ENCODE measurements at places on chromosomes 13 and 19.

GRCh38 chr13:43776501-43777079, 10.2 kb downstream of the ENOX1 start:
- DNase-seq = no peak

DNA sequence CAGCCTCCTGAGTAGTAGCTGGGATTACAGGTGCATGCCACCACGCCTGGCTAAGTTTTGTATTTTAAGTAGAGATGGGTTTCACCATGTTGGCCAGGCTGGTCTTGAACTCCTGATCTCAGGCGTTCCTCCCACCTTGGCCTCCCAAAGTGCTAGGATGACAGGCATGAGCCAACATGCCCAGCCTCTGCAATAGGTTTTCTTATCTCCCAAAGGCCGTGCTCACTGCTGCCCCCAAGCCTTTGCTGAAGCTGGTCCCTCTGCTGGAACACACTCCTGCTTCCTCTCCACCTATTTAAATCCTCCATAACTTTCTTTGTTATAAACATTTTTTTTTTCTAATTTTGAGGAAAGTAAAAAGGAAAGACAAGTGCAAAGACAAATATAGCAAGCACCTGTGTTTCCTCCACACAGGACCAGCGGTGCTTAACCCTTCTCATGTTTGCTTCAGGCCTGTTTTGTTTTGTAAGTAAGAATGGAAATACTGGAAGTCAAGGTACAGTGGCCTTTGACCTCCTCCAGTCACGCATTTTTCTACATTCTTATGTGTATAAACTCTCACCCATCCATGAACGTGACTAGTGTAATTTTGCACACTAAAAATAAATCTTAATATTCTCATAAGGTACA, 14.5 kb upstream of the TNFAIP8L1 start:
- no peak for DNase-seq

DNA sequence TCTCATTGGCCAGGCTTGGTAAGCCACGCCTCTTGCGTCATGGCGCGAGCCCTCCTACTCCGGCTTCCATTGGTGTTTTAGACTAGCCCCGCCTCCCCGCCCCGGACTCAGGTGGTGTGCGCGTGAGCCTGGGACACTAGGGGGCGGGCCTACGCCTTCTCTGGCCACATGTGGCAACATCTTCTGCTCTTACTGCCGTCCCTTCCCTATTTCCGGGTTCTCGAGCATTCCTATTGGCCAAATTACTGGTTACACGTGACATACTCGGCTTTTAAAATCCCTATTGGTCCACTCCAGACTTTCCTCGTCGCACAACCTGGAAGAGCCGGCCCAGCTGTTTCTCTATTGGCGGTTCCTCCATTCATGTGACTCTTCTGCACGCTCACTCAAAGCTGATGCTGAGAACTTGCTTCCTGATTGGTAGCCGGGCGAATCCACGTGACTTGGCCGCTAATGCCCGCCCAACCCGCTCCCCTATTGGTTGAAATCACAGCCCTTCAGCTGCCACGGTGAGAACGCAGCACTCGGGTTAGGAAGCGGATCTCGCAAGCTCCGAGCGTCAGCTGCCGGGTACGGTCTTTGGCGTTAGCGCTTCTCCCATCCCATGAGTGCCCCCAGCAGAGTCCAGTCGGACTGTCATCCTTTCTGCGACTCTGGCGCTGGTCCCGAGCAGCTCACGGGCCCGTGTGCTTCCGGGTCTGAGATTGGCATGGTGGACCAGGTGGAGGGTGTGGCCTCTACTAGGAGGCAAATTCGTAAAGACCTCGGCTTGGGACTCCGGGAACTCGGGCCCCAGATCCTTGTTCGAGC, at the start of gene BLOC1S3:
BLOC1S3 (plus strand) TSS at position 523 of the 810 bp plus-strand sequence. CDS start 513 bp downstream, outside the sequence.
- peak; percentile 100 for DNase-seq

DNA sequence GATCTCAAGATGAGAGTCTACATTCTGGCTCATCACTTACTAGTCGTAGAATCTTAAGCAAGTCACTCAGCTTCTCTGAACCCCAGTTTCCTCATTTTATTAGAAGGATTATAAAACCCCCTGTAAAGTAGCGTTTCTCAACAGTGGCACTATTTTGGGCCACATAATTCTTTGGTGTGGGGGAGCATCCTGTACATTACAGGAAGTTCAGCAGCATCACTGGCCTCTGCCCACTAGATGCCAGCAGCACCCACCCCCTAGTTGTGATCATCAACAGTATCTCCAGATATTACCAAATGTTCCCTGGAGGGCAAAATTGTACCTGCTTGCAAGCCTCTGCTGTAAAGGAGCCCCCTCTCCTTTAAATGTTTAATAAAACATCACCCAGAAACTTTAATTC, 22.6 kb downstream of the STARD13 start:
- DNase-seq = no peak

GRCh38 chr13:44474122-44474910, 100.7 kb downstream of the SERP2 start:
- no peak for DNase-seq

DNA sequence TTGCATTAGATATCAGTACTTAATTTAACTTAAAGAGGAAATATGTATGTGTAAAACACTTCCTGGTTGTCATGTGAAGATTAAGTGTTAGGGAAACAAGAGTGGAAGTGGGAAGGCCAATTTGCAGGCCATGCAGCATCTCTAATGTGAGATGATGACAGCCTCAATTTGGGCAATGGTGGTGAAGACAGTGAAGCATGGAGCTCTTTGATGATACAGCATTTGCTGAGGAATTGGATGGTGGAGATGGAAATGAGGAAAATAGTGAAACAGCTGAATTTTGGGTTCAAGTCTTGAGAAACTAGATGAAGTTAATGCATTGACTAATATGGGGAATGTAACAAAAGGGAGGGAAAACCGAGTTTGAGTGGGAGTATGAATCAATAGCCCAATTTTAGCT, 231.7 kb upstream of the MIR17HG start:
- no peak for DNase-seq

DNA sequence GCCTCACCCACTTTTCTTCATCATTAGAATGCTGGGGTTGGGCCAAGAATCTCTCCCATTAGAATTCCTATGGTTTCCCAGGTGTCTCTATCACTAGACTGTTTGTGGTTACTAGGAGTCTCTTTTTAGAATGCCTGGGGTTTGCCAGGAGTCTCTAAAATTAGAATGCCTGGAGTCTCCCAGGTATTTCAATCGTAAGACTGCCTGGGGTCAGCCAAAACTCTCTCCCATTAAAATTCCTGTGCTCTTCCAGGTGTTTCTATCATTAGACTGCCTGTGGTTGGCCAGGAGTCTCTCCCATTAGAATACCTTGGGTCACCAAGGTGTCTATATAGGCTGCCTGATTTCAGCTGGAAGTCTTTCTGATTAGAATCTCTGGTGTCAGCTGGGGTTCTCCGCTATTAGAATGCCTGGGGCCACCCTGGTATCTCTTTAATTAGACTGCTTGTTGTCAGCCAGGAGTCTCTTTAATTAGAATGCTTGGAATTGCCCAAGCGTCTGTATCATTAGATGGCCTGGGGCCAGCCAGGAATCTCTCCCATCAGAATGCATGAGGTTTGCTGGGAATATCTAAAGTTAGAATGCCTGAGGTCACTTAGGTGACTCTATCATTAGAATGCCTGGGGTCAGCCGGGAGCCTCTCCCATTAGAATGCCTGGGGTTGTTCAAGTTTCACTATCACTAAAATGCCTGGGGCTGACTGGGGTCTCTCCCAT, 1479.2 kb downstream of the UQCRFS1 start:
- no peak for DNase-seq

GRCh38 chr13:27053902-27054595, 117.6 kb downstream of the USP12 start:
- no peak for DNase-seq

DNA sequence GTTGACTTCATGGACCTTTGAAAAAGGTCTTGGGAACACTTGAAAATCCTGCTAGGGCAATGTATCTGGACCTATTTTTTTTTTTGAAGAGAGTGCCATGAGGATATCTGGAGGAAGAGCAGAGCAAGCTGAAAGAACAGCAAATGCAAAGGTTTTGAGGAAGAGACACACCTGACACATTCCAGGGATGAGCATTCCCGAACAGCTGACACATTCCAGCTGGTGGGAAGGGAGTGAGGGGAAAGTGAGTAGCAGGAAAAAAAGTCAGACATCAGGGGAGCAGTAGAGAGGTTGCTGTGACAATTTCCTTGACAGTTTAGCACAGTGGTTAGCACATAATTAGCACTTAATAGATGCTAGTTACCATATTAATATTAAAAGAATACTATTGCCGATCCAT, 14.7 kb downstream of the DGKH start:
- DNase-seq = no peak

- no peak for DNase-seq
Measured at GRCh38 chr19:32580353-32580900, 563 bp upstream of the PDCD5 start.

DNA sequence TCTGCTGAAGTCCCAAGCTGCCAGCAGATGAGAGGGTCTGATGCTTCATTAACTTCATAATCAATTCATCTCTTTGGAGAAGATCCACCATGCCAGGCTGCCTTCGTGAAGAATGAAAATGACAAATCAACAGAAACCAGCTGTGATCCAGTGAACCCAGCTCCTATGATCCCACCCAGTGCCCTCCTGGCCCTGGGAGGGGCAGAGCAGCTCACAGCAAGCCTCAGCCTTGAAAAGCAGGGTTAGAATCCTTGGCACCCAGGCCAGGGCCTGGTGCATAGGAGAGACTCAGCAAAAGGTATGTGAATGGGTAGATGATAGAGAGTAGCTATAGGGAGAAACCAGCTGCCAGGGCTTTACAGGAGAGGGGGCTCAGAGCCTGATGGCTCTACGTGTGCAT, 43.6 kb upstream of the UQCRFS1 start:
- DNase-seq = no peak

DNA sequence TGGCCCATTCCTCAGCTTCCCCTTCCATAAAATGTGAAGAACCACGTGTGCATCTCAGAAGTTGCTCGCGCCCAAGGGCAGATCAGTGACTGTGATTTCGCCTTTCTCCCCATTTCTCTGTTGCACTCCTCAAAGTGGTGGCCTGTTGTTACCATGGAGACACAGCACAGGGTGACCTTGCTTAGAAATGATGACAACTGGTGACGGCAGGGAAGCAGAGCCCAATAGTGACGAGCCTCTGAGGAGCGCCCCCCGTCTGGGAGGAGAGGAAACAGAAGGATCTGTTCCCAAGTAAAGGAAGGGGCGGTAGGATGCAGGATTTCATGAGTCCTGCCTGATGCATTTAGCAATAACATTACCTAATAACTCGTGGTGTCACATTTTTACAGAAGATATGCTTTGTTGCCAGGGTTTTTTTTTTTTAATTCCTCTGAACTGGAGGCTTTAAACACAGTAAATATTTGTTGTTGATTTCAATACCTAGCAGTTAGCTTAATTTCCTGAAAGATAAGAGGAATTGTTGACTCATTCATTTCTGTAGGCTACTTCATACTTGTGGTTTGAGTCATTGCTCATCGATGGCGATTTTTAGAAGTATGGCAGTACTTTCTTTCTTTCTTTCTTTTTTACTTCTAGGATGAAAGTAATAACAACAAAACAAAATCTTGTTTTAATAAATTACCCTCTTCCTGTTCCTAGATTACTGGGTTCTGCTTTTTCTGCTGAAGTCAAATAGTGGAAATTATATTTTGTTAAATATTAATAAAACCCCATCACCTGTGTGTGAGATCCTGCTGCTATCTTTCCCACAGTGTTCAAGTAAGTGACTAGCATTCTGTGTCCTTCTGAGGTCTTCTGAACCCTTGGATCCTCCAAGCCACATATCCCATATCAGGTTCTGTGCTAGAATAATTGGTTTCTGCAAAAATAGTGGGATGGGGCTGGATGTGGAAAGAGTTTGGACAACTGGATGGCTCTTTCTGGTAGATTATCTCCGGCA, 36.0 kb downstream of the MBNL2 start:
- DNase-seq = no peak

DNA sequence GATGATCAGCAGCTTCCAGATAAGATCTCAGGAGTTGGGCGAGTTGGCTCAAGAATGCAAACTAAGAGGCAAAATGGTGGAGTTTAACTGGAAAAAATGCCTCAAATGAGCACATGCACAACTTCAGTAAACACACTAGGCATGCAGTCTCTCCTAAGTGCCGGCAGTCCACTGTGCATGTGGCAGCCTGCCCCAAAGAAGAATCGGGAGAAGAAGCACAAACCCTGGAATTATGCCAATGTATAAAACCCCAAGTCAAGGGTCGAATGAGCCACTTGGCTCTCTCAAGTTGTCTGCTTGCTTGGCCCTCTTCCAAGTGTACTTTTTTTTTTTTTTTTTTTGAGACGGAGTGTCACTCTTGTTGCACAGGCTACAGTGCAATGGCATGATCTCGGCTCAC, 53.3 kb upstream of the SLITRK1 start:
- no peak for DNase-seq
